ENCODE measurements at places on chromosomes 1 and 21.

- no peak for DNase-seq
These were observed 1530.6 kb downstream of the PLA2G4A start for GRCh38 chr1:188359315-188359714.

DNA sequence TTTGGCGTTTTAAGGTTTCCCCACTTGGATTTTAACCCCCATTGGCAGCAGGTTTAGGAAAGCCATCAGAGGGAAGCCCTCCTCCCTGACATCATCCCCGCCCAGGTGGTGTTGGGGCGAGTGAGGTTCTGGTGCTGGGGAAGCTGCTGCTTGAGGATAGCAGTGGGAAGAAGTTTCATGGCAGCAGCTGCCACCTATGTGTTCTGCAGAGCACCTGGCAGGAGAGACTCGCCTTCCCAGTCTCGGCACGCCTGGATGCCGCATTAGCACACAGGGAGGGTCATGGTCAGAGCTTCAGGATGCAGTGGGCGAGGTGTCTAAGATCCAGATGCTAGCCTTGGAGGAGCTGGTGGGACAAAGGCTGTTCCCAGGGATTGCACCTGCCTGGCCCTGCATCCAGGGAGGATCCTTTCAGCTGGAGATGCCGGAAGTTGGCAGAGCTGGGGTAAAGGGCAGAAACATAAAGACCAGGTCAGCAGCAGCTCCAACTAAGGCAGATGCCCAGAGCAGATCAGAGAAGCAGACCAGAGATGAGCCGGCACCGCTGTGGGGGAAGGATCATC lies 33.9 kb downstream of the ABCG1 start:
- DNase-seq: no peak

DNA sequence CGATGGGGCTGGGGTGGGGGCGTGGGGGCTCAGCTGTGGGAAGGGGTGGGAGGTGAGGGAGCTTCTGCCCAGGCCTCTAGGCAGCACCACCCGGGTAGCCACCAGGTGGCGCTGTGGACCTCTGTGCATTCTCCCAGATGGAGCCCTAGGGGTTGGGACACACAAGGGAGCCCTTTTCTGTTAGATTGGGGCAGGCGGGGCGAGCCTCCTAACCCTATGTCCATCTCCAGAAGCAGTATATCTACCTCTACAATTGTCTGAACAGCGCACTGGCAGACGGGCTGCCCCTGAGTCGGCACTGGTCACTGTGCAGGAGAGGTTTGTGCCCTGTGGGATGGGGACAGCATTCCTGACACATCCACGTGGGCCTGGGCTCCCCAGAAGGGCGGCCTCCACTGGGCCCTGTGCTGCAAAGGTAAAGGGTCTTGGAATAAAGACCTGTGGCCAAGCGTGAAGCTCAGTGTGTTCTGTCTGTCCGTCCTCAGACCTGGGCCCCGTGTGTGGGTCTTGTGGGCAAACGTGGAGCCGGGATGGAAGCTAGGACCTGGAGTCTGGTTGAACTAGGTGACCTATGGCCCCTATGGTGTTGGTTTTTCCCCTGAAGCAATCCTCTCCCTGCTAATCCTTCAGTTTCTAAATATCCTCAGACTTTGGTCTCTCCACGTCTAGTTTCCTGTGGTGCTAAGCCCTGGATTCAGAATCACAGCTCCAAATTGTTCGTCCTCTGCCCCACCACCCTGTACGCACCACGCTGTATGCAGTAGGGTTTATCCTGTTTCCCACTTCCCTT lies 4.4 kb upstream of the LGR6 start:
- peak; percentile 21 for DNase-seq

DNA sequence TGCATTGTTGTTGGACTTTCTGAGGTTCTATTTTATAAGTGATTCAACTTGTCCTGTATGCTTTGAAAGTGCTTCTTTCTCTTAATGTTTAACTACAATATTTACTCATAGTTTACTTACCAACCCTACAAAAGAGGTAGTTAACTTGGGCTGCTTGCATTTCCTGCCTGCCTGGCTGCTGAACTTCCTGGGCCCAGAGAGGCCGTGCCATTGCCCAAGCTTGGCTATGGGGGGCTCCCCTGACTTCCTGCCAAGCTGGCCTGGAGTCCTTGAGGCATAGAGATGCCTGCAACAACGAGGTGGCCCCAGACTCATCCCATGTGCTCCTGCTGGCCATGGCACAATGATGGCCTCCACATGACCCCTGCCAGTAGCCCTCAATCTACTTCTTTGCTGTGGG lies 361.6 kb upstream of the PLD5 start:
- no peak for DNase-seq

GRCh38 chr1:14756589-14757285 lies 158.3 kb downstream of the KAZN start:
- DNase-seq: peak; percentile 34

- DNase-seq: no peak
These were observed 25.8 kb downstream of the ANP32E start for GRCh38 chr1:150210091-150210490.

GRCh38 chr1:93963585-93963984 lies 54.4 kb upstream of the GCLM start:
- no peak for DNase-seq

DNA sequence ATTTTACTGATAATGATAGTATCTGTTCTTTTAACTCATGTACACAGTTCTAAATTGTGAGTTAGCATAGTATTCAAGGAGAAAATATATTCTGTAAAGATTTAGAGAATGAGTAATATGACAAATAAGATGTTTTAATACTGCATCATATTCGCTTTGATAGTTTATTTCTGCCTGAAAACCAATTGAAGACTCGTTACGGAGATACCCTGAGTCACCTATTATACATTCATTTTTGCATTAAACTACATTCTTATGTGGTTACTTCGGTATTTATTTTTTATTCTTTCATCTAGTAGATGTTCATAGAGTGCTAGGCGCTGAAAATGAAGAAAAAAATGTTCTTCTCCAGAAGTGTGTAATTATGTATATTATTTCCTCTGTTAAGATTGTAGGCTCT lies 5.3 kb downstream of the UHMK1 start:
- no peak for DNase-seq

GRCh38 chr1:174841747-174842146 lies 158.0 kb upstream of the CACYBP start:
- DNase-seq: no peak

- DNase-seq: no peak
These were observed 13.7 kb downstream of the SELL start for GRCh38 chr1:169697755-169698154.

- no peak for DNase-seq
These were observed 76.4 kb upstream of the DAB1 start for GRCh38 chr1:57500136-57500830.

- DNase-seq: no peak
These were observed 761 bp upstream of the PAX7 start for GRCh38 chr1:18629659-18630510.

DNA sequence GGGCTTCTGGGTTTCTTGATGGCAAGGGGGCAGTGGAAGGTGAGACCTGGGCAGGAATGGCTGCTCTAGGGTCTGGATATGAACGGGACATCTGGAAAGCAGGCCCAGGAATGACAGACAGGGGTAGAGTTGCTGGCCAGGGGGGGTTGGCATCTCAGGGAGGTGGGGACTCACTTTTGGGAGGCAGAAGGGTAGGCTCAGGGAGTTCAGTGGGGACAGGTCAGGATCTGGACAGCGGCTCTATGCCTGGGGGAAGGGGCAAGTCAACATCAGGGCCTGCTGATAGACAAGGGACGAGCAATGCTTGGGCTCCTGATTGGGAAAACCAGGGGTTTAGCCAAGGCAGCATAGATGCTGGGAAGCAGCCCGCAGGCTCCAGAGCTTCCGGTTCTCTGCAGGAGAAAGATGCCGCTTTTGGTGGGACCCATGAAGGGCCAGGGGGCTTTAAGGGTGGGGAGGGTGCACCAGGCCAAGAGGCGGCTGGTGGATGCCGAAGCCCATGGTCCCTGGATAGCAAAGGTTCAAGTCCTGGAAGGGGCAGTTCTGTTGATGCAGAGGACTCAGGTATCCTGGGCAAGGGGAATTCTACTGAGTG lies 21.9 kb downstream of the IGFN1 start:
- DNase-seq: no peak

GRCh38 chr1:39268906-39269305 lies 64.4 kb downstream of the MACF1 start:
- peak; percentile 57 for DNase-seq

- no peak for DNase-seq
These were observed 7.5 kb downstream of the COL9A2 start for GRCh38 chr1:40309374-40310128.

DNA sequence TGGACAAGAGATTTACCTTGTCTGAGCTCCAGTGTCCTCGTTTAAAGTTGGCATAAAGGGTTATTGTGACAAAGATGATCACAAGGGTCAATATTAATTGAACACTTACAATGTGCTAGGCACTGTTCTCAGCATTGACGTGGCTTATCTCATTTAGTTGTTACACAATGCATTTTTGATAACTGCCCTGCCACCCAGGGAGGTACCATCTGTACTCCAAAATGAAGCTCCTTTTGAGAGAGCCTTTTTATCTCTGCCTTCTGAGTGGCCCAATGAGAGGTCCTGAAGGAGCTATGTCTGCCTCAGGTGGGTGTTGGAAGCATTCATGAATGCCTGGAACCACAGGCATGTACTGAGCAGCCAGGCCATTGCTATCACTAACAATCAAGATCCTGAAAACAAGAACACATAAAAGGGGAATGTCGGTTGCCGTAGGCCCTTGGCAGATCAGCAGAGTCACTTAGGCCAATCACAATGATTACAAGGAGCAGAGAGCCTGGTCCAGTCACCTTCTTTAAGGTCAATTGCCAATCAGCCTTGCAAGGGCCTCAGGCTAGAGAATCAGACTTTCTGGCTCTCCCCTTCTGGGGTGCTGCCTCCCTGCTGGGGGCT lies 78.5 kb downstream of the NMNAT2 start:
- DNase-seq: no peak

DNA sequence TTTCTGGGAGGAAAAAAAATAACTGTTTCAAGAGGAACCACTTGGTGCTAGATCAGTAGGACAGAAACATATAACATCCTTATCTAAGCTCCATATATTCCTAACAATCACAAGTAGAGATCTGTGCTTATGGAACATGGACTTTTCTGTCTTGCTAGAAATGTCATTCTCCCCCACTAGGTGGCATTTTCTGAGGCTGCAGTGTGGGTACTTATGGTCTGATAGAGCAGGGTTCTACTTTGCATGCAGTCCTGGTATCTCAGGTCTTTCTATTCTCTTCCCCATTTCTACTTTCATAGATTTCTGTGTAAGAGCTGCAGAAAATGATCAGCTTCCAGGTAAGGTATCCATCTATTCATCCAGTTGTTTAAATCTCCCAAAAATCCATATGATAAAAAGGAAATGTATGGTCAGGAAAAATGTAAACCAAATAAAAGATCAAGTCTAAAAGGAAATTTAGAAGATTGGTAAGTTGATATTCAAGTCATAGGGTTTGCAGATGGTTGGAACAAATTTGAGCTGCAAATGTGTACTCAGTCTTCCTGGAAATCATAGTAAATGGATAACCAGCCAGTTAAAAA lies 1.5 kb downstream of the ZNF684 start:
- DNase-seq: peak; percentile 49

DNA sequence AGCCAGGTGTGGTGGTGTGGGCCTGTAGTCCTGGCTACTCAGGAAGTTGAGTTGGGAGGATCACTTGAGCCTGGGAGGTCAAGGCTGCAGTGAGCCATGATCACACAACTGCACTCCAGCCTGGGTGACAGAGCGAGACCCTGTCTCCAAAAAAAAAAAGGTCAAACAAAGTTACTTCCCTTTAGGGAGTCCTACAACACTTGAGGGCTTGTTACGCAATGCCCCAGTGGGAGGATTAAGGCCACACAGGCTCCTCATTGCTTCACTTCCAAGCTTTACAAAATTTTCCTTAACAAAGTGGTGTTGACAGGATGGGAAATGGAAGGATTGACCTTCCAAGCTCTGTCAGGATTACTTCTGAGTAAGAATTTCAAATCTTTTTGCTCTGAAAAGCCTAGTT lies 6.2 kb upstream of the EXTL1 start:
- DNase-seq: no peak

- peak; percentile 33 for DNase-seq
These were observed 128.0 kb downstream of the ADAMTS1 start for GRCh38 chr21:26717146-26717739.

DNA sequence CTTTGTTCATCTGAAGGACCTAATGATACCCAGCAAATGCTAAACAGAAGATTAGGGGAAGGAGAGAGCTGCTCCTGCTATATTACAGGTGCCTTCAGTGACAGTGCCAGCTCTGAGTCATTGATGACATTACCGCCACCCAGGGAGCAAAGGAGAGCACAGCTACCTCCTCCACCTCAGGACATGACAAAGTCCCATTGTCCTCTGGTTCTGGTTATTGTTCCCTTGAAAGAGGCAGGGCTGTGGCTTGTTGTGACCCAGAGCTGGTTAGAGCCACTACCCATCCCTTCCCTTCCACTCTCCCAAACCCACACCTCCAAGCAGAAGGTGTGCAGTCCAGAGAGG lies 363.5 kb upstream of the DUSP10 start:
- DNase-seq: peak; percentile 92

DNA sequence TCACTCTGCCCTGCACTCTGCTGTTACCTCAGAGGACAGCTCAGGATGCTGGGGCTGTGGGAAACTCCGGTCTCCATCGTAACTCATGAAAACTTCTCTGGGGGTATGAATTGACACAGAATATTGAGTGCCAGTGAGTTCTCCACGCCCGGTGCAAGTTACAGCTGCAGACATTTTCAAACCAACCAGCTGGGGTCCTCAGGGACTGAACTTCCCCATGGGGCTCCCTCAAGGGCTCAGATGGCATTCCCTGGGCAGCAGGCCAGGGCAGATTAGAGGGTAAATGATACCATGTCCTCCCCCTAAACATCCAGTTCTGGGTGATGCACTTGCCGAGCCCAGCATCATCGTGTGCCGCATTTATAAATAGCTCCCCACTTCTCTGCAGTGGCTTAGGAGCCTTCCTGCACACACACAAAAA lies 27.8 kb upstream of the CCSAP start:
- peak; percentile 41 for DNase-seq

- no peak for DNase-seq
These were observed 169.0 kb downstream of the DENND1B start for GRCh38 chr1:197606168-197606845.

DNA sequence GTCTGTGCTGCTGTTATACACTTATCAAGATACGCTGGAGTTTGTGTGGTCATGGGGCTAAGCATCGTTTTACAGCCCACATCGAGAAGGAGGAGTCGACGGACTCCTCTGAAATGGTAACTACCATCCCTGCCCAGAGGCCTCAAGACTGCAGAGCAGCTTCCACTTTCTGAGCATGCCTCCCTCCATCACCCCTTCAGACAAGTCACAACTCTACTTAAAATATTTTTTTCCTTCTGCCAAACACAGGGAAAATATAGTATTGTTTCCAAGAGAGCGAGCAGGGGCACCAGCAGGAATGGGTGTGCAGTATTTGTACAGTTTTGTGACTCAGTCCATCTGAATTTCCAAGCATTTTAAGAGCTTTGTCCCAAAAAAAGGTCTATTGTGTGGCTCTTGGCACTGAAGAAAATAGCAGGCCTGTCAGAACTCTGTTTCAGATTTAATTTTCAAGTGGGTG lies 14.1 kb downstream of the EVA1C start:
- no peak for DNase-seq

- DNase-seq: no peak
These were observed 52.1 kb downstream of the ARID4B start for GRCh38 chr1:235275836-235276235.
